ENCODE measurements at places on chromosomes 2 and 18.

GRCh38 chr2:24826773-24827145 is 33.5 kb downstream of the CENPO start:
- peak overlapping the region; percentile 76 for H3K27ac ChIP-seq
- DNase-seq = no peak
- no peaks in the 10 kb centered on the region for H3K36me3 ChIP-seq
- H3K27me3 ChIP-seq = no peaks in the 10 kb centered on the region

GRCh38 chr2:69097891-69098655 is 85.1 kb downstream of the ANTXR1 start:
- peaks cover 12% of the 10 kb centered on the region for H3K27me3 ChIP-seq
- no peak overlapping the region for H3K4me3 ChIP-seq
- H3K4me1 ChIP-seq = no peaks in the 10 kb centered on the region
- DNase-seq = no peak

GRCh38 chr2:210884227-210884626 is 327.8 kb downstream of the CPS1 start:
- H3K27ac ChIP-seq = no peak overlapping the region
- no peak overlapping the region for H3K4me3 ChIP-seq
- no peak for DNase-seq
- H3K4me1 ChIP-seq = no peaks in the 10 kb centered on the region
- H3K36me3 ChIP-seq = peaks cover 6% of the 10 kb centered on the region

GRCh38 chr2:73448856-73449255 is 63.2 kb downstream of the ALMS1 start:
- no peaks in the 10 kb centered on the region for H3K27me3 ChIP-seq
- DNase-seq = no peak
- H3K27ac ChIP-seq = no peak overlapping the region
- H3K4me1 ChIP-seq = no peaks in the 10 kb centered on the region

GRCh38 chr2:2749206-2749598 is 418.1 kb upstream of the MYT1L start:
- H3K27me3 ChIP-seq = peaks cover 2% of the 10 kb centered on the region
- no peak overlapping the region for H3K27ac ChIP-seq
- H3K4me1 ChIP-seq = no peaks in the 10 kb centered on the region
- no peaks in the 10 kb centered on the region for H3K36me3 ChIP-seq
- DNase-seq = no peak
- H3K4me3 ChIP-seq = no peak overlapping the region

DNA sequence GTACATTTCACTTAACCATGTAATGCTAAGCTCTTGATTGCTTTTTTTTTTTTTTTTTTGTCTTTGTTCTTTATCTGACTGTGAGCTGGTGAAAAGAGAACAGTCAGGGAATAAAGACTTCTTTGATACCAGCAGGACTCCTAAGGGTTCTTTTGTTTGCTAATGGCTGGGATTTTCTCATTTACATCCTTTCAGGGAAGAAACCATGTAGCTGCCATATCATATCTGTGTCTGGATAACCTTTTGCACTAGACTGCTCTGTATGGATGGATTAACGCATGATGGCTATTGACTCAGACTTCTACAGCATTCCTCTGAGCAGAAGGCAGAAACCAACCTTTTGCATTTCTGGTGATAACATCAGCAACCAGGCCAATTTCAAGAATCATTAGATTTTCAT is 504.0 kb downstream of the LRRTM4 start:
- no peak overlapping the region for H3K27ac ChIP-seq
- H3K27me3 ChIP-seq = no peaks in the 10 kb centered on the region
- no peaks in the 10 kb centered on the region for H3K4me1 ChIP-seq
- no peak for DNase-seq

DNA sequence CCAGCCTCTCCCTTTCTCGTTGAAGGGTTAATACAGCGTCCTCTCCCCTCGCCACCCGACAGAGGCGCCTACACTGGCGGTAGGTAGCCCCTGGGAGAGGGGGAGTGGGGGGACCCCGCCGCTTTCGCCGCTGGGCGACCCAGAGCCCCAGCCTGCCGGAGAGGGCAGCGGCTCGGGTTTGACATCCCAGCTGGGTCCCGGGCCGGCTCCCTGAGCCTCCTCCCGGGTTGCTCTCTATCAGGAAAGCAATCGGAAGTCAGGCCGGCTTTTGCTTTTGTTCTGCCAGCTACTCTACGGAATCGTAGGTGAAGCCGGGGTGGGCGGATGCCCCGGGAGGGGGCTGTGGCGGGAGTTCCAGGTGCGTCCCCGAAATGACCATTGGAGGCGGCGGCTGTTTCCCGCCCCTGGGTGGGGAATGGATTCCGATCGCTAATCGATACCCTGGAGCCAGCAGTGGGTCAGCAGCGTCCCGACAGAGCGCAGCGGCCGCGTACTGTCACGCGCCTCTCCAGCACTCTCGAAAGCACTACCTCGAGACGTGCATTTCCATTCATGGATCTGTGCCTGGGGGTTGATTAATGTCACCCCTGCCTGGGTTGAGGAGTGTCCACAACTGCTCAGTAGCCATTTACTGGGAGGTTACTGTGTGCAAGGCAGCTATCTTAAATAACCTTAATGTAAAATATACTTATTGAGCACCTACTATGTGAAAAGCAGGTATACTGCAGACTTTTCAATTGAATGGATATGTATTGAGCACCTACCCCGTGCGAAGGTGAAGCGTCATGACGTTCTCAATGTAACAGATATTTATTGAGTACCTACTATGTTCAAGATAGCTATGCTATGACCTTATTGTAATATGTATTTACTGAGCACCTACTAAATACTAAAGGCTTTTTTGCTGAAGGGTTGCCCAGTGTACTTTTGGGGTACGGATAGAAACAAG is 1.1 kb downstream of the MAPK4 start:
- H3K36me3 ChIP-seq = peaks cover 3% of the 10 kb centered on the region
- no peak for DNase-seq
- peaks cover 56% of the 10 kb centered on the region for H3K27me3 ChIP-seq
- no peak overlapping the region for H3K4me3 ChIP-seq
- no peak overlapping the region for H3K27ac ChIP-seq
- H3K4me1 ChIP-seq = no peaks in the 10 kb centered on the region

- no peak overlapping the region for H3K4me3 ChIP-seq
- DNase-seq = no peak
- peaks cover 6% of the 10 kb centered on the region for H3K27me3 ChIP-seq
Measured at GRCh38 chr2:31434911-31435310, 20.4 kb upstream of the XDH start.

DNA sequence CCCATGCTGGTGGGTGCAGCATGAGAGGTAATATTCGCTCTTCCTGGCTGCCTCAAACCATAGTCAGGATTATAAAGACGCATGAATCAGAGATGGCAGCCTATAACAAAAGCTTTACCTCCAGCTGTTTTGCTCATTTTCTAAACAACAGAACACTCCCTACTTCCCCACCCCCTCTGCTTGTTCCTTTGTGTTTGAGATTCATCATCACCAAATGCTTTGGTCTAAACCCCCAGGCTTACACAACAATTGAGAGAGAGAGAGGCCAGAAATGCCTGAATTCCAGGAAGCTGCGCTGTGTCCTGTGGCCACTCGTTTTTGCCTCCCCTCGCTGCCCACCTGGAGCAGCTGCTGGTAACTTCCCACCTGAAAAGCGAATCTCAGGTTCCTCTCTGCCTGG is 78.8 kb upstream of the CAPN13 start:
- no peaks in the 10 kb centered on the region for H3K4me1 ChIP-seq
- H3K27ac ChIP-seq = no peak overlapping the region
- H3K27me3 ChIP-seq = peaks cover 12% of the 10 kb centered on the region
- H3K36me3 ChIP-seq = no peaks in the 10 kb centered on the region

GRCh38 chr2:200525551-200525881 is 491 bp upstream of the SGO2 start:
- peak overlapping the region; percentile 96 for H3K27ac ChIP-seq
- peak overlapping the region; percentile 99 for H3K4me3 ChIP-seq
- peaks cover 34% of the 10 kb centered on the region for H3K4me1 ChIP-seq
- H3K27me3 ChIP-seq = peaks cover 8% of the 10 kb centered on the region

- H3K36me3 ChIP-seq = peaks cover 18% of the 10 kb centered on the region
- H3K4me3 ChIP-seq = no peak overlapping the region
- H3K4me1 ChIP-seq = no peaks in the 10 kb centered on the region
- no peak for DNase-seq
- no peak overlapping the region for H3K27ac ChIP-seq
Measured at GRCh38 chr2:98854682-98855081, 81.3 kb downstream of the CRACDL start.

- no peaks in the 10 kb centered on the region for H3K4me1 ChIP-seq
- H3K27me3 ChIP-seq = peaks cover 29% of the 10 kb centered on the region
- DNase-seq = no peak
- H3K36me3 ChIP-seq = no peaks in the 10 kb centered on the region
- no peak overlapping the region for H3K27ac ChIP-seq
Measured at GRCh38 chr18:24263050-24263449, 124.2 kb downstream of the CABYR start.

DNA sequence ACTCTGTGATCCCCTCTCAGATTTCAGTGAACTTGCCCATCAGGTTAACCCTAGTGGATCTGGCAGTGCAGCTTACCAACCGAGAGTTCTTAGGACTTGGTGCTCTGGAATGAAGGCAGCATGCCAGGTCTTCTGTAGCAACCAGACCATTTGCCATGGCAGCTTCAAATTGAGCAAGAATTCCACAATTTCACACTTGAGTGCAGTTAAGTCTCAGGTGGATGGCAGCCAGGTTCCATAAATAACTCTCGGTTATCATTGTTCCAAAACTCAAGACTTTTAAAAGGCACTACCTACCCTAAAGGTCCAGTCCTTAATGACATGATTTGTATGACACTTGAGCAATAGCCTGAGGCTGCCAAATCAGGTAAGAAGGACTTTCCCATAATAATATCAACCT is 48.1 kb downstream of the GALNT3 start:
- peaks cover 7% of the 10 kb centered on the region for H3K4me1 ChIP-seq
- no peaks in the 10 kb centered on the region for H3K27me3 ChIP-seq
- no peak for DNase-seq
- H3K27ac ChIP-seq = no peak overlapping the region

DNA sequence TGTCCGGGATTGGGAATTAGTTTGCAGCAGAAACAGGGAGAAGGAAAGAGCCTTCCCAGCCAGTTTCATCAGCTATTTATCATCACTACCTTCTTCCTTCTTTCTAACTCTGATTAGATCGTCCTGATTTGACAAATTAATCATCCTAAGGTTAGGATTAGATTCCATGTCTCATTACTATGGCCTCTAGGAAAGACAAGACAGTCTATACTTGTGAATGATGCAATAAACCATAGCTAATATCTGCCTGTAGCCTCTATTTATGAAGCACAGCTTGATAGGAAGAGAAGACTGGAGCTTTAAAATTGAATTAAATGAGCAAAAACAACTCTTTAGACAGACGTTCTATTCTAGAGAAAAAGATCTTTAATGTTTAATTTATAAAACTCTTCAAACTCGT is 25.2 kb upstream of the FRZB start:
- DNase-seq = no peak
- no peaks in the 10 kb centered on the region for H3K27me3 ChIP-seq
- no peak overlapping the region for H3K4me3 ChIP-seq
- H3K36me3 ChIP-seq = no peaks in the 10 kb centered on the region
